ENCODE measurements at places on chromosomes 12 and 14.

GRCh38 chr14:92585981-92586937, 72.7 kb downstream of the RIN3 start:
- peaks cover 38% of the 10 kb centered on the region for H3K4me1 ChIP-seq
- H3K27me3 ChIP-seq: no peaks in the 10 kb centered on the region
- no peak for DNase-seq

- peaks cover 52% of the 10 kb centered on the region for H3K4me1 ChIP-seq
- no peak for DNase-seq
- H3K27me3 ChIP-seq: no peaks in the 10 kb centered on the region
Measured at GRCh38 chr14:68563251-68564131, 229.4 kb downstream of the ZFP36L1 start.

- H3K27me3 ChIP-seq: no peaks in the 10 kb centered on the region
- no peaks in the 10 kb centered on the region for H3K36me3 ChIP-seq
- H3K27ac ChIP-seq: peak overlapping the region; percentile 6
Measured at GRCh38 chr12:14417715-14418114, 52.2 kb downstream of the ATF7IP start.

DNA sequence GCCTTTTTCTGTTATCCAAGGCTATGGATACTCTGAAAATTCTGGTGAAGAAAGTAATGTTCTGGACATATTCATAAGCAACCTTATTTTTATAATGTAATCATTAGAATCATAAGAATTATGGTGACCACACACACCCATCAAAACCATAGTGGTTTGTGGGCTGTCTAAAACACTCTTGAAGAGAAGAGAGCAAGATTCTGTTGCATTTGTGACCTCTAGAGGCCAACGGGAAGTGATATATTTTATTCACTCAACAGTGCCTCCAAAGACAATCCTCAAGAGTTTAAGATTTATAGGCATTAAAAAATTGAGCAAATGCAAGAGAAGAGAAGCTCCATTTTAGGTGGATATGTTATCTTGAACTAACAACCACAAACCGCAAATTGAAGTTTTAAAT, 68.5 kb upstream of the LGR5 start:
- no peaks in the 10 kb centered on the region for H3K27me3 ChIP-seq
- no peaks in the 10 kb centered on the region for H3K4me1 ChIP-seq
- DNase-seq: no peak

DNA sequence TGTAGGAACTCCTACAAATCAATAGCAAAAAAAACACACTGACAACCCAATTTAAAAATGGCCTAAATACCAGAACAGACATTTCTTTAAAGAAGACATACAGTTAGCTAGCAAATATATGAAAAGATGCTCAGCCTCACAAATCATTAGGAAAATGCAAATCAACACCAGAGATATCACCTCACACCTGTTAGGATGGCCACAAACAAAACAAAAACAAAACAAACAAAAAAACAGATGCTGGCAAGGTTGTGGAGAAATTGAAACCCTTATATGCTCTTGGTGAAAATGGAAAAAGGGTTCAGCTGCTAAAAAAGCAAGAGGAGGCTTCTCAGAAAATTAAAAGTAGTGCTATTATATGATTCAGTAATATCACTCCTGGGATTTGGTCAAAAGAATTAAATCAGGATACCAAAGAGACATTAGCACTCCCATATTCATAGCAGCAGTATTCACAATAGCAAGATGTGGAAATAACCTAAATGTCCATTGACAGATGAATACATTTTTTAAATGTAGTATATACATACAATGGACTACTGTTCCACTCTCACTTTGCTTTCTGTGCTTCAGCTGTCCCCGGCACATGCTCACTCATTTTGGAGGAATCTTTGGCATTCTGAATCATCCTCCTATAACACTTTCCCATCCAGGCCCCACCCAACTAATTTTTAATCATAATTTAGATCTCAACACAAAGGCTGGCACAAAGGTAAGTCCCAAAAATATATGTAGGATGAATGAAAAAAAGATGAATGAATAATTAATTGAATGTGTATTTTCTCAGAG, 99.1 kb downstream of the SYT1 start:
- DNase-seq: no peak
- H3K27ac ChIP-seq: no peak overlapping the region
- no peaks in the 10 kb centered on the region for H3K36me3 ChIP-seq
- no peaks in the 10 kb centered on the region for H3K4me1 ChIP-seq
- no peaks in the 10 kb centered on the region for H3K27me3 ChIP-seq

DNA sequence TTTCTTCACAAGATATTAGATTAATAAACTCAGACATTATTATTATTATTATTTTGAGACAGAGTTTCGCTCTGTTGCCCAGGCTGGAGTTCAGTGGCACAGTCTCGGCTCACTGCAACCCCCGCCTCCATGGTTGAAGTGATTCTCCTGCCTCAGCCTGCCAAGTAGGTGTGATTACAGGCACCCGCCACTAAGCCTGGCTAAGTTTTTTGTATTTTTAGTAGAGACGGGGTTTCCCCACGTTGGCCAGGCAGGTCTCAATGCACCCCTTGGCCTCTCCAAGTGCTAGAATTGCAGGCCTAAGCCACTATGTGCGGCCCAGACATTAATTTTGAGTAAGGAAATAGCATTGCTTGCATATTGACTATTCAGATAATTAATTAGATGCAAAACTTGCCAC, 554.9 kb upstream of the LRFN5 start:
- no peaks in the 10 kb centered on the region for H3K36me3 ChIP-seq
- H3K4me1 ChIP-seq: no peaks in the 10 kb centered on the region
- H3K27me3 ChIP-seq: no peaks in the 10 kb centered on the region
- DNase-seq: no peak
- no peak overlapping the region for H3K27ac ChIP-seq

- peaks cover 10% of the 10 kb centered on the region for H3K4me1 ChIP-seq
- peaks cover 18% of the 10 kb centered on the region for H3K27me3 ChIP-seq
- DNase-seq: no peak
- H3K27ac ChIP-seq: no peak overlapping the region
Measured at GRCh38 chr12:3492793-3493042, 1.7 kb downstream of the PRMT8 start.

DNA sequence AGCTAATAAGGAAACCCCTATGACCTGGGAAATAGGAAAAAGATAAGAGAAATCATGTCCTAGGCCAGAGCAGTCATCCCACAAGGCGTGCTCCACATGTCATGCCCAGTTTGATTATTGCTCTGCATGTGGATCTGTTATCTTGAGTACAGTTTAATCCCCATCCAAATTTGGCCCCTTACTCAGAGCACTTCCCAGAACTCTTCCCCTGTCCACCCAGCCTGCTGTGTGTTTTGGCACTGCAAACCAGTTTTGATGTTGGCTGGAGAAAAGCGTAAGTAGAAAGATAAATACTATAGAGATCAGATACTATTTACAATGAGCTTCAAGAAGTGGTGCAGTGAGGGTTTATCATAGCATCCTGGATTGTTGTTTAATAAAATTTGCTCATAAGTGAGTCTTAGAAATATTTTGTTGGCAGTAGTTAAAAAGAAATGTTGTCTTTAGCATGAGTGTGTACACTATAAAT, 83.8 kb downstream of the PTPRB start:
- no peak overlapping the region for H3K4me3 ChIP-seq
- no peaks in the 10 kb centered on the region for H3K4me1 ChIP-seq
- no peaks in the 10 kb centered on the region for H3K36me3 ChIP-seq
- no peaks in the 10 kb centered on the region for H3K27me3 ChIP-seq

DNA sequence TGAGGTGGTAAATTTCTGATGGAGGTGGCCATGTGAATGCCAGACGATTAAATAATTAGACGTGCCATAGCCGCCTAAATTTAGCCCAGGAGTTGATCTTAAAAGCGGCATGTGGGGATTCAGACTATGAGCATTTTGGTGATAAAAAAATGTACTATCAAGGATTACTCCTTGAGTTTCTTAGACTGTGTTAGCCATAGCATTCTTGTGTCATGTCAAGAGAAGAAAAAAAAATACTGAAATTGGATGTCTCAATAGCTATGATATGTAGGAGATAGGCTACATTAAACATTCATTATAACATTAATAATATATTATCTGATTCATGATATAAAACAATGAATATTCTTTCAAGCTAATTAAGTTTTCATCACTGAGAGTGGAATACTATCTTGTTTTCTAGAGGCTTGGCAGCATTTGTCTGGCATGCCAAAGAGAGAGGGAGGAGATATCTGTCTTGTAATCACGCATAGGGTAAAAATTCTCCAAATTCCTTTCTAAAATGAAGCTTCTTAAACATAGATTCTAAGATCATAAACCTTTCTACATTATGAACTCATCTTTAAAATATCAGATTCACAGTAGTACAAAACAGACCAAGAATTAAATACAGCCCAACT, 727.0 kb downstream of the C12orf50 start:
- no peak overlapping the region for H3K27ac ChIP-seq
- no peaks in the 10 kb centered on the region for H3K4me1 ChIP-seq
- no peaks in the 10 kb centered on the region for H3K36me3 ChIP-seq

GRCh38 chr14:66920196-66920595, 269.0 kb upstream of the GARIN2 start:
- no peak overlapping the region for H3K27ac ChIP-seq
- DNase-seq: no peak
- peaks cover 4% of the 10 kb centered on the region for H3K36me3 ChIP-seq
- no peak overlapping the region for H3K4me3 ChIP-seq
- H3K27me3 ChIP-seq: no peaks in the 10 kb centered on the region

- peak overlapping the region; percentile 88 for H3K4me3 ChIP-seq
- peak overlapping the region; percentile 96 for H3K27ac ChIP-seq
- no peaks in the 10 kb centered on the region for H3K27me3 ChIP-seq
- peaks cover 57% of the 10 kb centered on the region for H3K4me1 ChIP-seq
- DNase-seq: no peak
Measured at GRCh38 chr14:70907996-70908934, 1.0 kb downstream of the PCNX1 start.

Measured in vagina (tissue), 2 donors.